ENCODE measurements at places on chromosomes 16 and 17.

- DNase-seq, result no peak
Observed at GRCh38 chr17:80416260-80416939, 1.4 kb downstream of the ENDOV start.

- DNase-seq, result no peak
Observed at GRCh38 chr17:49342575-49342936, 19.5 kb downstream of the ZNF652 start.

DNA sequence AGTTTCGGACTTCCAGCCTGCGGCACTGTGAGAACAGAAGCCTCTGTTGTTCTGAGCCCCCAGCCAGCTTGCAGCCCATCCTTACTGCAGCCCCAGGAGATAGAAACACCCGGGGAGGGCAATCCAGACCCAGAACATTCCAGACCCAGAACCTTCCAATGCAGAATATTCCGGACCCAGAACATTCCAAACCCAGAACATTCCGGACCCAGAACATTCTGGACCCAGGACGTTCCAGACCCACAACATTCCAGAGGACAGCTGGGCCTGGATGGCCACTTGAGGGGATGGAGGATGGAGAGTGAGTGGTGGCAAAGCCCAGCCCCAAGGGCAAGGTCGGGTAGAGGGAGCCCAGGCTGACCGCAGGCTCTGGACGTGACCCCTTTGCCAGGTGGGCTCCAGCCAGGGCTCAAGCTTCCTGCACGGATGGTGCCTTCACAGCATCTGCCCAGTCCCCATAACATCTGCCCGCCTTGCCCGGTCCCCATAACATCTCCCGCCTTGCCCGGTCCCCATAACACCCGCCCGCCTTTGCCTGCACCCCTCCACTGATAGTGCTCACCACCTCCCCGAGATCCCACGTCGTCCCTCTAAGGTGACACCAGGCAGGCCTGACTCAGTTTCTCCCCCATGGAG is 3.5 kb downstream of the CBFA2T3 start:
- DNase-seq, result no peak

- DNase-seq, result no peak
Observed at GRCh38 chr16:55248494-55248893, 75.5 kb upstream of the IRX6 start.

DNA sequence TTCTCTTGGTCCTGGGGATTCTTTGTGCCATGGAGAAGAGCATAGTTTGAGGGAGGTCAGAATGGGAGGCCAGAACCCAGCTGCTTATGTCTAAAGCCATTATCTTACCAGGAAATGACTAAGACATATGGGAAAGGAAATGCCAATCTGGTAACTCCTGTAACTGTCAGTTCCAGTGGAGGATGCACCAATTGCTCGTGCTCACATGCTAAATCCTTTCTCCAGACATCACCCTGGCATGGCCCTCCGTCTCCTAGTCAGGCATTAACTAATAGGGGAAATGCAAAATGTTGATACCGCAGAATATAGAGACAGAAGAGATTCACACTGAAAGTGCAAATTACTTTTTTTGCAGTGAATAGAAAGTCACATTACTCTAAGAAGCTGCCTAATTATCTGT is 255.6 kb upstream of the HSBP1 start:
- no peak for DNase-seq

DNA sequence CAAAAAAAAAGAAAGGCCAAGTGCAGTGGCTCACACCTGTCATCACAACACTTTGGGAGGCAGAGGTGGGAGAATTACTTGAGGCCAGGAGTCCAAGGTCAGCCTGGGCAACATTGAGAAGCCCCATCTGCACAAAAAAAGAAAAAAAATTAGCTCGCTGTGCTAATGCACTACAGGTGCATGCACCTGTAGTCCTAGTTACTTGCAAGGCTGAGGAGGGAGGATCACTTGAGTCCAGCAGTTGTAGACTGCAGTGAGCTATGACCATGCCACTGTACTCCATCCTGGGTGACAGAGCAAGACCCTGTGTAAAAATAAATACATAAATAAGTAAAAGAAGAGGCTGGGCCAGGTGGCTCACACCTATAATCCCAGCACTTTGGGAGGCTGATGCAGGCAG is 39.7 kb downstream of the DCAKD start:
- no peak for DNase-seq

- no peak for DNase-seq
Observed at GRCh38 chr17:28425206-28425605, 19.2 kb upstream of the SLC46A1 start.

Measured in stimulated activated CD4-positive, alpha-beta T cell treated with anti-CD3 and anti-CD28 coated beads, Interleukin-4, amount 100 ng/mL, for 48 hours (primary cell).